ENCODE measurements at places on chromosomes 1 and 21.

DNA sequence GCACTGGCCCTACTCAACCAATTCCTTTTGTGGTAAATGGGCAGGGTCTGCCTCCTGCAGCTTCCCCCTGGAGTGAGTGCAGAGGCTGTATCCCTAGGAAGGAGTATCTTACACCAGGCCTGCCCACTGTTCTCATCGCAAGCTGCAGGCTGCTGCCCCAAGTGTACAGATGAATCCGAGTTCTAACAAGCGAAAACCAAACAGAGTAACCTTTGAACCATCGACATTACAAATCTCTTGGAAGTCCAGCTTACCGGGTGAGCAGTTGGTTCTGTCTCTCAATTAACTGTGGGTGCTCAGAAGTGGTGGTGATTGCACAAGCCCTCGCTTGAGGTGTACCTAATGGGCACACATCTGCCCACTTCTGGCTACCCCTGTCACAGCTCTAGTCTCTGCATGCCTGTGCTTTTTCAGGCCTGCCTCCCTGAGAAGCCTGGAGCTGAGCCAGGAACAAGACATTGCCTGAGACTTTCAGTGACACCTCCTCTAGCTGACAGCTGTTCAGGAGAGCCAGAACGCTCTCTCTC is 22.7 kb downstream of the INAVA start:
- no peak for DNase-seq

DNA sequence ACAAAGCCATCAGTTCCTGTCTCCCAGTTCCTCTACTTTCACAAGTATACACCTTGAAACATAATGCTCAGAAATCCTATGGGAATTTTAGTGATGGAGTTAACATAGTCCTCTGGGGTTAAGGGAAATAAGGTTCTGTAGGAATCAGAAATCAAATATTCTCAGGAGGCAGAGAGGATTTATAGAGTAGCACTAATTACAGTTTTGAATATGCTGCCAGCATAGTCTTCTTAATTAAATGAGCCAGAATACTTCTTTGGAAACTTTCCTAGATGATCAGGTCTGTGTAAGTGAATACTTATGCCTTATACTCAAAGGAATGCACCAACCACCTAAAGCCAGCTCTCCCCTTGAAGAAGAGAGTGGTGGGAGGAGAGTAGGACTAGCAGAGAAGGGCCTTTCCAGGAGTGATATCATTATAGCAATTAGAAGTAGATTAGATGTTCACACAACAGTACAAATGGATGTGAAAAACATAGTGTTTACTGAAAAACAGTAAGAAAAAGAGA is 31.4 kb upstream of the DIRAS3 start:
- DNase-seq, result no peak

DNA sequence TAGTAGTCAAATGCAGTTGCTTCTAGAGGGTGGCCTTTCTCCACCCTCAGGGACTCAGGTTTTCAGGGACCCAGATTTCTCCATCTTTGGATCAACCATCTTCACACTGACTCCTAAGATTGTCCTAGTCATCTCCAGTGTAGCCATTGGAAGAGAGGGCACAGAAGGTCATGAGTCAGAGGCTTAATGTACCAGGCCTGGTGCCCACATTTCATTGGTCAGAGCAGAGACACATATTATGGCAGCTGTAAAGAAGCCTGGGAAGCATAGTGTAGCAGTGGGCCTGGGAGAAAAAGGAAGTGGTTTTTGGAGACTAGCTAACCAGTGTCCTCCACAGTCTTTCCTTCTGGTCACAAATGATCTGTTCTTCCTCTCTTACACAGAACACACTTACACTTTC is 122.5 kb downstream of the GIPC2 start:
- no peak for DNase-seq

DNA sequence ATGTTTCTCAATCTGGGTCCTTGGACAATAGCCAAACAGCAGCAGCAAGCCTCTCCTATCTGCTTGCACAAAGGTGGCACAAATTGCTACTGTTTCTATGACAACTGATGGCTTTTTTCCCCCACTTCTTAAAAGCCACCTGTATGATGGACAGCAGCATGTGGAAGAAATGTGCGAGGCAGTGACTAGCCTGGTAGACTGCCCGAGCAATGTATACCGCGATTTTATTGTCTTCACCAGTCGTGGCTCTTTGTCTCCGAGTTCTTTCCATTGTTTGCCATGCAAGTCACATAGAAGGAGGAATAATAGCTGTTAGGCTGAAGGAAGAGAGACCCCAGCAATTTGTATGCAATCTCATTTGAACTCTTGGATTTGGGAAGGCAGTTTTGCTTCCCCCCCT is 79.4 kb downstream of the S1PR1 start:
- no peak for DNase-seq

DNA sequence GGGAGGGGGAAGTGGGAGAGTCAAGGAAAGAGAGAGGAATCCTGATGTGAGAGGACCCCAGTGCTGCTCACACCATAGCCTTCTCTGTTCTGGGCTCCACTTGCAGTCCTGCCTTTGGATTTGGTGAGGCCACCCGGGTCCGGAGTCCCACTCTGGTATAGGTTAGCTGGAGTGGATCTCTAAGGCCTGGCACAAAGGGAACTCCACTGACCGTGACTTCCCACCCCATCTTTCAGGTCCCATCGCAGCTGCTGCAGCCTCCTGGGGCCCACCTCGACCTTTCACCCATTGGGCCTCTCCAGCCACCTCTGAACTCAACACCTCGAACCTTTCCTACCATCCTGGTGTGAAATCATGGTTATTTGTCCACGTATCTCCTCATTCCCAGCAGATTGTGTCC is 324.4 kb downstream of the MATN1 start:
- DNase-seq, result no peak

- DNase-seq, result peak; percentile 69
Observed at GRCh38 chr1:81126989-81127581, 673.6 kb upstream of the ADGRL2 start.
